GM04503 (cell line): ENCODE measurements at places on chromosomes 7 and 10.

DNA sequence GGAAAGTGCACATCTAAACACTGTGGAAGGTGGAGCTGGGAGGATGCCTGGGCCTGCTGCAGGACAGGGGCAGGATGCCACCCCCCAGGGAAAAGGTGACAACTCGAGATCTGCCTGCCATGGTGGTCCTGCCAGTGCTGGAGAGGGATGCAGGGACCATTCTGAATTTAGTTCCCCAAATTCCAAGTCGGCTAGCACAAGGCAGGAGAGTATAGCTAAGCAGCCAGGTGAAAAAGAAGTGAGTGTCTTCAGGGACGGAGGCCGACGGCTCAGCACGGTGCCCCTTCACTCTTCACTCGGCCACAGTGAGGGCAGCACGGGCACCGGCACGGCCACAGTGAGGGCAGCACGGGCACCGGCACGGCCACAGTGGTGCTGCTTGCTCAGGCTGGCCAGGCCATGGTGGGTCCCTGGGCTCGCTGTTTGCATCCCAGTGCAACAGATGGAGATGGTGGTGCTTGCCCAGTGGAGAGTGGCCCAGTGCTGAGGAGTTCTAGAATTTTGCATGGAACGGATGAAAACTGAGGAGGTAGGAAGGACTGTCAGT, 161.3 kb upstream of the SHH start:
- DNase-seq = no peak

GRCh38 chr10:96371356-96371755, 12.6 kb upstream of the OPALIN start:
- no peak for DNase-seq

GRCh38 chr7:36312064-36312914, 77.4 kb upstream of the ANLN start:
- no peak for DNase-seq

DNA sequence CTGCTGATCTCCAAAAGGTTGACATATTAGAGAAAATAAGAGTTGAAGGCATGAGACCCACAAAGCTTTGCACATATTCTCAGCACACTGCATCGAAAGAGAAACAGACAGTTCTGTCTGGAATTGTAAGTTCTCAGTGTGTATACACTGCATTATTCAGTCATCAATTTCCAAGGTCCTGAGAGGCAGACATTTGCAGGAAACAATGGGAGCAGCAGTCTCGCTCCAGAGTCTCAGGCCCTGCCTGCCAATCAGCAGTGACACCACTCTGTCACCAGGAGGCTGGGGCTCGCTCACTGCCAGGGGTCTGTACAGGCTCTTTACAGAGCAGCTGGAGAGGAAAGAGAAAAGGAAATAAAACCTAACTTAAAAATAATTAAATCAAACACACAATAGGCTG, 36.3 kb downstream of the JAZF1 start:
- no peak for DNase-seq

- DNase-seq = peak; percentile 16
These were observed 15.3 kb downstream of the SFRP4 start for GRCh38 chr7:37901236-37901827.

DNA sequence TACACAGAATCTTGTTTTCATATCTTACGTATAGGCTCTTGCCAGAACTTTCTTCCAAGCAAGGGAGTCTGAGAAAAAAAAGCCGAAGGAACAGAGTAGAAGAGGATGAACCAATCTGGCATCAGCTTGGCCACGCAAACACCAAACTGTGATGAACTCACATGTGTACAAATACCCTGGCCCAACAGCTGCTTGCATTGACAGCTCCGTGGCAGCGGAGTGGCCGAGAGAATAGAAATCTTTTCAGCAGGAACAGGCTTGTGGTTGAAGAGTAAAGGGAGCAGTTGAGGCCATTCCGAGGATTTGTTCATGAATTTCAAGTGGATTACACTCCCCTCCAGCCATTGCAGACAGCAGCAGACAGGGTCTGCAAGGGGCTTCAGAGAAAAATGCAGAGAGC, 173.8 kb upstream of the PLXNA4 start:
- no peak for DNase-seq

DNA sequence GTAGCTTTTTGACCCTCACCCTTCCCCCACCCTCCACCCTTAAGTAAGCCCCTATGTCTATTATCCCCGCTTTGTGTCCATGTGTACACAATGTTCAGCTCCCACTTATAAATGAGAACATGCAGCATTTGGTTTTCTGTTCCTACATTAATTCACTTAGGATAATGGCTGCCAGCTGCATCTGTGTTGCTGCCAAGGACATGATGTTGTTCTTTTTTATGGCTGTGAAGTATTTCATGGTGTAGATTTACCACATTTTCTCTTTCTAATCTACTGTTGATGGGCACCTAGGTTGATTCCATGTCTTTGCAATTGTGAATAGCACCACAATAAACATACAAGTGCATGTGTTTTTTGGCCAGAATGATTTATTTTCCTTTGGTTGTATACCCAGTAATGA, 232.2 kb downstream of the CACNA2D1 start:
- no peak for DNase-seq

DNA sequence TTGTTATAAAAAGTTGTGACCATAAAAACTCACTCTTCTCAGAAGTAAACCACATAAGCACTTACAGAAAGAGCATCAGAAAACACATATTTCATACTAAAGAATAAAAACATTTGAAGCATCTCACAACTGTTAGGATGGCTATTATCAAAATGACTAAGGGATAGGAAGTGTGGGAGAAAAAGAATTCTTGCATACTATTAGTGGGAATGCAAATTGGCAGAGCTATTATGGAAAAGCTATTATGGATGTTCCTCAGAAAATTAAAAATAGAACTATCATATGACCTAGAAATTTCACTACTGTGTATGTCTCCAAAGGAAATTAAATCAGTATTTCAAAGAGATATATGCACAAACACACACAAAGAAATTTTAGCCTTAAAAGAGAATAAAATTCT, 25.2 kb upstream of the POT1 start:
- no peak for DNase-seq

GRCh38 chr7:135235841-135236240, 2.2 kb downstream of the STRA8 start:
- DNase-seq = no peak

GRCh38 chr10:128520211-128520815, 394.1 kb upstream of the MKI67 start:
- DNase-seq = no peak

- DNase-seq = no peak
These were observed 546.2 kb downstream of the SORCS3 start for GRCh38 chr10:105187243-105187642.

DNA sequence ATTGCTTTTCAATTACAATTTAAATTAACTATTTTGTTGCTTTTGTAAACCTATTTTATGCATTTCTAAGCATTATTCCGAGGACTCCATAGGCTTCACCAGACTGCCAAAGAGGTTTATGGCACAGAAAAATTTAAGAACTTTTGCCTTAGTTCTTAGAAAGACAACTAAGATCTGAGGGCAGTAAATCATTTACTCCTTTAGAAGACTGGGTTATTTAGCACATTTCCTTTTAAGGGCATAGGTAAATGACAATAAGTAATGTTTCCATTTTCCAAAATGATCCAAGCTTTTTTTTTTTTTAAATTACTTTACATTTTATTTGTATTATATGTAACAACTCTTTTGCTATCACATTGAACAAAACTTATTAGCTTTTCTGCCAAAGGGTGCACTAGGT, 15.0 kb upstream of the STEAP4 start:
- no peak for DNase-seq

DNA sequence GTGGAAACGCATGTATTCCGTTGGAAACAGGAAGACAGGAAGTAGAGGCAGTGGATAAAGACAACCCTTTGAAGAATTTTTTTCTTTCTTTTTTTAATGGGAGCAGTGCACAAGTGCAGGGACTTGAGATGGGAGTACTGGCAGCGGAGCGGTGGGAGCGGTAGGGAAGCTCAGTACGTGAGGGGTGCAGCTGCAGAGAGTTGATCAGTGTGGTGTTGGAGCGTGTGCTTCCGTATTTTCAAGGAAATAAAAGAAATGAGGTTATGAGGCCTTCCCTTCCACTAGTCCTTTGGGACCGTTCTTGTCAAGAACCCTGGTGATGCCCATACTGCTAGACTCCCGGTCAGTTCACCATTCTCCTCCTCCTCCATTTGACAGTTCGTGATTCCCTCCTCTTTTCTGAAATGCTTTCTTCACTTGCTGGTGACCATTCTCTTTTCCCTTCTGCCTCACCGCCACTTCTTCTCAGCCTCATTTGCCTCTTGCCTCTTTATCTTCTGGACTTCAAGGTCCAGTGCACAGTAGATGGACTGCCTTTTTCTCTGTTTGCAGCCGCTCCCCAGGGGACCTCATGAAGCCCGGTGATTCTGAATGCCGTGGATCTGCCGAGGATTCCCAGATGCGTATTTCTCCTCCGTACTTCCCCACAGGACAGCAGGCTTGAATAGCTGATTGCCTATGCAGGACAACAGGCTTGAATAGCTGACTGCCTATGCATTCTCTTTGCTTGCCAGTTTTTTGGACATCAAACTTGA, 39.1 kb upstream of the TMEM236 start:
- DNase-seq = no peak

DNA sequence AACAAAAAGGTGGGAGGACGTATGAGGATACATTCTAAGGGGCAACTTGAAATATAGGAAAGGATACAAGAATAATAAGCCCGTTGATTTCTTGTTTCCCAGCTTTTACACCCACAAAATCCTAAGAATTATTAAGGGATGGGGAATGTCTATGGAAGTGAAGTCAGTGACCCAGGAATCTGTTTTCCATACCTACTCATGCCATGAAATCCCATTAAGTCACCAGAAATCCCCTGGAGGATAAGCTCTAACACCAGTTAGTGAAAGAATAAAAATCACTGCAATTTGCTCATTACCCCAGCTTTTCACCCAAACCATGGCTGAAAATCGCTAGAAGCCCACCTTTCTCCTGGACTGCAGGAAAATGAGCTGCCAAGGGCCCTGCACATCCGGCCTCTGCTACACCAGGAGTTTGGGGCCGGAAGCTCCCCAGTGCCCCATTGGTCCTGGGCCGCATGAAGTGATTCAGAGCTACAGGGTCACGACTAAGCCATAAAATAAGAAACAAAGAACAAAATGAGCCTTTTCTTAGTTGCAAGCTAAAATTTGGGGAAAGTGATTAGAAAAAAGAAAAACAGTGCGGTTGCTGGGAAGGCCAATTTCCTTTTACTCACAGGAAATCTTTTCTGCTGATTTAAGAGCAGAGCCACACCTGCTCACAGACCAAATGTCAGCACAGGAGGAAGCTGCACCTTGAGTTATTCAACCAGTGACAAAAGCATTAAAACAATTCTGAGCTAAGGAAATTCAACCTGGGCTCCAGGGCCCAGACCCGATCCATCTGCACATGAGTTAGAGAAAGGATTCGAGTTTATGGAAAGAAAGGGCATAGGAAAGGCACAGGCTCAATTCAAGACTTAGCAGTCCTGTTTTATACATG, 40.3 kb downstream of the HIPK2 start:
- DNase-seq = no peak
